ENCODE measurements at places on chromosomes 2 and 18. TPM values are rescaled to one million over a fixed set of nuclear protein-coding genes. Genes with fewer than 3 reads are reported as not detected.

LCT gene
- total RNA-seq = not detected

SERPINB4 gene
- not detected for total RNA-seq

TTR gene
- total RNA-seq = not detected

KYNU gene
- 9.3 TPM for total RNA-seq

DPP10 gene
- total RNA-seq = 0.48 TPM

SLC4A5 gene
- 3.0 TPM for total RNA-seq

DNA sequence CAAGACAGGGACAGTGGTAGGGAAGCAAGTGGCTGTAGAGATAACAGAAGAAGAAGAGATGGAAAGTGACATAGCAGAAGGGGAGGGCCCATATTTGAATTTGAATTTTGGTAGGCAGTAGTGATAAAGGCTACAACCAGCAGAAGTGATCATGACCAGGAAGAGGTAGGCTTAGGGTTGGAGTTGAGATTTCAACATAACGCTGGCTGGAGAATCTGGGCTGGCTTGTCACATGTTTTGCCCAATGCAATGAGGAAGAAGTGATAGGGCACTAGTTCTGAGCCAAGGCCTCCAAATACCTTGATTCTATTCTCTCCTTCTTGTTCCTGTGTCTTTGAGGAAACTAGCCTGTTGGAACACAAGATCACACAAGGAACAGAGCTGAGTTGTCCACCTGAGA is 69.4 kb downstream of the SCG2 start:
- DNase-seq = no peak

GRCh38 chr2:121059651-121060649 is 225.1 kb downstream of the TFCP2L1 start:
- no peak for DNase-seq

DNA sequence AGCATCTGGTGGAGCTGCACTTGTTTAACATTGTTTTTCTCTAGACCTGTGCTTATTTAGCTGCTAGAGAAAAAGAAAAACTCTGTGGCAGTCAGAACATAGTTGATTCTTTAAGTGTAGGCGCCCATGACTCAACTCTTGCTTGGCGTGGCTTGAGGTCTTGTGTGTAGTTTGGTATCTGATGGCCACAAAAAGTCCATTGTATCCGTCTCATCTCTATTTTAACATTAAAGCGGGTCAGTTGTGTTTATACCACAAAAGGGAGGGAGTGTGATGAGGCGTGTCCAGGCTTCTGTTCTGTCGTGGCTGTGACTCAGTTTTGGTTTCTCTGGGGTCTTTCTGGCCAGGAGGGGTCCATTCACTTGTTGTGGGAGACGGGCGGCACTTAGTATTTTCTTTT is 24.2 kb upstream of the UGT1A8 start:
- no peak for DNase-seq

DNA sequence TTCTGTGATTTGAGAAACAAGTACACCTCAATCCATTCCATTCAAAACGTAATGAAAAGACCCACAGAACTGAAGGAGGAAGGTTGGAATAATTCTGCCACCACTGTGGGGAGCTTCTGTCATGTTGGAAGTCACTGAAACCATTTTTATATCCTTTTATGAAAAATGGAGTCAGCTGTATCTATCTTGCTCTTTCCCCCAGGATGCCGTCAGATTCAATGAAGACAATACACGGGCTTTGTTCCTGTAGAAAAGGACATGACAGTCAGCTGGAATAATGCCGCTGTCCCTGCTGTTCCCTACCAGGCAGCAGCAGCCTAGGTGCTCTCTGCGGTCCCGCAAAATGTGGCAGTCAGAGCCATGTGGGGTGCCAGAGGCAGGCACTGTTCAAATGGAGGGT is 52.5 kb upstream of the APCDD1 start:
- DNase-seq = no peak

GRCh38 chr2:120552800-120553481 is 182.7 kb upstream of the GLI2 start:
- DNase-seq = peak; percentile 65

DNA sequence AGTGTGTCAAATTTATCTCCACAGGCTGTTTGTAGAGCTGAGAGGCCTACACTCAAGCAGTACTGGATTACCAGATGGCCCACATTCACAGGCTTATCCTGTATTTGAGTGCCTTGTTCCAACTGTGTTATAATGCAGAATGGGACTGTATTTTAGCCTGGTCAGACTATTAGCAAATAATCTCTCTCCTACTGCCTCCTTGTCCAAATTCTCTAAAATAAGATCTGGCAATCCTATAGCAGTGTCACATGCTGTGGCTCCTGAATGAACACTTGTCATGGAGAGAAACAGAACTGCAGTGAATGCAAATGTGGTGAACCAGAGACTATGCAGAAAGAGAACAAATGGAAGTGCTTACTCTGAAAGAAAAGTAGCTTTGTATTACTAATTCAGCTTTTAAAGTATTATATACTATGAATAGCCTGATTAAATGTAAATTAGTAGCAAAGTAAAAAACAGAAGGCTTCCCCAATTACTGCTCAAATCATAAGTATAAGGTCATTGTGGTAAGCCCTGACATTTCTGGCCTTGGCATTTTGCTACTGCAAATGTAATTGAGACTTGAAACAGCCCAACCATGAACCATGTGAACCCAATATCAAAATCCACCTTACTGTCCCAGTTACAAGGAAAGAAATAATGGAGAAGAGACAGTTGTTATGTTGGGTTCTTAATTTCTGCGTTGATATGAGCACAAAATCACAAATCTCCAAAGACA is 80.0 kb downstream of the MAP4K3 start:
- DNase-seq = no peak

DNA sequence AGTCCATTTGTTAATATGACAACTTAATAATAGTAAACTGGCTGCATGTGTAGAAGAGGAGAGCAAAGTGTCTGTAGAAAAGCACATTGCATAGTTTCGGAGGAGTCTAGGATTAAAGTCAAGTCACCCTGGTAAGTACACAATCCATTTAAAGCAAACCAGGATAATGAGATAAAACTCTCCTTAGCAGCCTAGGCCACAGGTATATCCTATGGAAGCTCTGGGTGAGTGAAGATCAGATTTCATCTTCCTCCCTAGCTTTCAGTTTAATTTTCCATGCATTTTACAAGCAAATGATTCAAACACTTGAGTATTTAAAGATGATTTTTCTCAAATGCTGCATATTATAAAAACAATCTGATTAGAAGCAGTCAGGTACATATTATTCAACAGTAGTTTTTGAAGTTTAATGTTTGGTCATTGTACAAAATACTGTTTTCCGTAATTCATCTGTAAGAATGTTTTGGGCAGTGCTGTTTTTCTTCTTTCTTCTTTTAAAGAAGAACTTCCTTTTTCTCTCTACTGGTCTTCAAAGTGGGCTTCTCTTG is 10.2 kb downstream of the CERS6 start:
- no peak for DNase-seq

DNA sequence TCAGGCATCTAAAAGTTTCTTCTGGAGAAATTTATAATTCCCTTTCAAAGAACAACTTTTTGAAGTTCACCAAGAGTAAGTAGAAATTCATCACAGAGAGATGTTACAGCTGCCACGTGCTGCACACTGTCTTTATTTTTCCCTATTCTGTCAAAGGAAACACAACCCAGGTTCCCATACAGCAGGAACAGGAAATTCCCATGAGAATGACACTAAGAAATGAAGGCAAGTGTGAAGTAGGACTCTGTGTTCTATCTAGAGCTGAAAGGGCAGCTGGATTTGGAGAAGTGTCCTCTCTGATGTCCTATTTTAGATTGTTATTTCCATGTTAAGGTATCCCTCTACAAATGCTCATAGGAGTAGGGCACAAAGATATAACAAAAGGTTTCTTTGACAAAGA is 58.8 kb downstream of the PID1 start:
- no peak for DNase-seq

DNA sequence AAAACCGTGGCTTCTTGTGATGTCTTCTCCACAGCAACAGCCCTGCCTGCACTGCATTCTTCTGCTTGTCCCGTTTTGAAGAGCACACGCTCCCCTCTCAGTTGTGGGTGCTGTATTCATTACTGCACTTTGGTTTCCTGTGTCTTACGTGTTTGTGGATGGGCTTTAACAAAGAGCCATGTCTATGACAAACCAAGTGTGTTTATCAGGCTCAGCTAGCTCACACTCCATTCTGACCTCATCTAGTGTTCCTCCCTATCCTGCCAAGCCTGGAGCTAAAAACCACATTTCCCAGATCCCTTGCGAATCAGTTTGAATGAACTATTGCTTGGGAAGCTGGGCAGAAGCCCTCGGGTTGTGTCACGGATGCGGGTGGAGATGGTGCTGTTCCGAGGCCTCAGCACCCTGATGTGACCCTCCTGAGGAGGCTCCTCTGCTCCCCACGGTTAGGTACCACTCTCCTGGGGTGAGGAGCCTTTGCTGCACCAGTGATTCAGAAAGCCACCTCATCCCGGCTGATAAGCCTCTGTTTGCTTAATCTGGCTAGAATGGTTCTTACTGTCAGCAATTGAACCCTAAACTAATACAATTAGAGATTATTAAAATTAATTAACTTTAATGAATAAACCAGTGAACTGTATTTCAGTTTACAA is 116.5 kb downstream of the GALR1 start:
- DNase-seq = no peak

GRCh38 chr2:156539086-156539860 is 103.1 kb downstream of the GPD2 start:
- DNase-seq = no peak

DNA sequence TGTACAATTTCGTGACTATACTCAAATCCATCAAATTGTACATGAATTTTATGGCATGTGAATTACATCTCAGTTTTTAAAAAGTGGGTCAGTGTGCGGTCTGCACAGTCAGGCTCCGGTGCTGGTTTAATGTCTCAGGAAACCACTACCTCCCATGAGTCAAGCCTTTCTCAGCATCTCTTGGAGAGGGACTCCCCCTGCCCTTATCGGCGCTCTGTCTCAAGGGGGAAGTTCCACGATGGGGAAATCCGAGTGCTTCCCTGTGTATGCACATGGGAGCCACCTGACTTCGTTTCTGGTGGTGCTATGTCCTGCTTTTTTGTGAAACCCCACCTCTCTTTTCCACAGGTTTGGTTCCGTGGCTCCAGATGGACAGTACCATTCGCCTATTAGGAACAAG is 72.5 kb downstream of the ACOXL start:
- DNase-seq = no peak

DNA sequence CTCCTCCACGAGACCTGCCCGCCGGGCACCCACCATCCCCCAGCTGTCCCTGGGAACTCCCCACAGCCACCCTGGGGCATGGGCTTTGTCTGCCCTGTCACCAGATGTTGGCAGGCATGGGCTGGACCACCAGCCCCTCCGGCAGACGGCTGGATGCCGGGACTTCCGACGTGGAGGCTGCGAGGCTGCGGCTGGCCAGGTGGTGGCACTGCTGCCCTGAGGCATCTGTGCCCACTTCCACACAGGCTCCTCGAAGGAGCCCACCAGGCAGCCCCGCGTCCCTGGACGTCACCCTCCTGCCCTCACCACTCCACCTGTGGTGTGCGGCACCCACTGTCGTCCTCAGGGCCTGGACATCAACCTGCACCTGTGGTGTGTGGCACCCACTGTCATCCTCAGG is 319.9 kb upstream of the SALL3 start:
- no peak for DNase-seq

DNA sequence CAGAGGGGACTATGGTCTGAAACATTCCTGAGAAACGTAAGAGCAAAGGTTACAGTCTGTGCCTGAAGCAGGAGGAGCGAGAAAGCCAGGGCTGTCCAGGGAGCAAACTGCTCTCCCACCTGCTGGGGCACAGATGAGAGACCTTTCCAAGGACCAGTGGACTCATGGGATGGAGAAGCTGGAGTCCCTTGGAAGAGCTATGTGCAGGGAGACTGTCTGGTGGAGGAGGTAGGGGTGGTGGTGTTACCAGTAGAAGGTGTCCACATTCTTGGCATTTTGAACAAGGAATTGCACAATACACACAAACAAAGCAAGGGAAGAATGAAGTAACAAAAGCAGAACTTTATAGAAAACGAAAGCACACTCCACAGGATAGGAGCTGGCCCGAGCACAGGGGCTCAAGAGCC is 97.9 kb upstream of the CYRIA start:
- no peak for DNase-seq

DNA sequence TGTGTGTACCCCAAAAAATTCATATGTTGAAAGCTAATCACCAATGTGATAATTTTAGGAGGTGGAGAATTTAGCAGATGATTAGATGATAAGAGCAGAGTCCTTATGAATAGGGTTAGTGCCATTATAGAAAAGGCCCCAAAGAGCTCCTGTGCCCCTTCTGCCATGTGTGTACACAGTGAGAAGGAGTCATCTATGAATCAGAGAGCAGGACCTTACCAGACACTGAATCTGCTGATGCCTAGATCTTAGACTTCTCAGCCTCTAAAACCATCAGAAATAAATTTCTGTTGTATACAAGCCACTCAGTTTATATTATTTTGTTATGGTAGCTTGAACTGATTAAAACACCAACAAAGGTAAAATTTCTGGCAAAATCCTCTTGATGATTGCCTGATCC is 560.0 kb upstream of the CDH2 start:
- no peak for DNase-seq

DNA sequence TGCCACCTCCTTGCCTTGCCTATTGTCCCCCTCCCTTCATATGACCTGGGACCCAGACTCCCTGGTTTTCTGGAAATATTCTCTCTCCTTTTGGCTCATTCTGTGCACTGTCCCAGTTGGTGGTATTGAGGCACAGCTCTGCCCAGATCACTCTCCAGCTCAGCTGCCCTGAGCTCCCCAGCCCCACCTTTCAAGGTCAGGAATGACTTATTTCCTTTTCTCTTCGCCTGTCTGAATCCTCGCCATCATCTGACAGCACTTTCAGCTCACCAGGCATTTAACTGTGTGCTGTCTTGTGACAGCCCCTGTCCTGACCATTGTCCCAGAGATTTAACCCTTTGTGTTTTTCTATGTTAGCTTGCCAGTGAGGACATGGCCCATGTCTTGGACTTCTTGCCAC is 133.0 kb downstream of the MSH2 start:
- no peak for DNase-seq

GRCh38 chr2:100800915-100801314 is 19.0 kb upstream of the NPAS2 start:
- DNase-seq = no peak

DNA sequence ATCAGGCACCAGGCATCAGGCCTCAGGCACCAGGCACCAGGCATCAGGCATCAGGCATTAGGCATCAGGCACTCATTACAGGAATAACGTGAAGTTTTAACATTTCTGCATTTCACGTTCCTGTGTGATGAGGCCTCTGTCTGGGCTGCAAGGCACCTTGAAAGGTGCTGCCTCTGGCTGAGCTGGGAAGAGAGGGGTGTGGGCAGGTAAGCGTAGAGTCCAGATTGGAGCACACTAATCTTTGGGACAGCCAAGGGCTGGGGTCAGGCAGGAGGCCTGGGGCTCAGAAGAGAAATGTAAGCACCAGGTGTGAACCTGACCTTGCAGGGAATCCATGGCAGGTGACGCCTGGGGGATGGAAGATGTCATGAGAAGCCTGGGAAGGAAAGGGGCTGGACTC is 25.3 kb upstream of the SNTG2 start:
- no peak for DNase-seq

Measured in omental fat pad (tissue), 4 donors.